Lower lobe of right lung (tissue), 2 donors: ENCODE measurements at places on chromosomes 13 and 19.

DNA sequence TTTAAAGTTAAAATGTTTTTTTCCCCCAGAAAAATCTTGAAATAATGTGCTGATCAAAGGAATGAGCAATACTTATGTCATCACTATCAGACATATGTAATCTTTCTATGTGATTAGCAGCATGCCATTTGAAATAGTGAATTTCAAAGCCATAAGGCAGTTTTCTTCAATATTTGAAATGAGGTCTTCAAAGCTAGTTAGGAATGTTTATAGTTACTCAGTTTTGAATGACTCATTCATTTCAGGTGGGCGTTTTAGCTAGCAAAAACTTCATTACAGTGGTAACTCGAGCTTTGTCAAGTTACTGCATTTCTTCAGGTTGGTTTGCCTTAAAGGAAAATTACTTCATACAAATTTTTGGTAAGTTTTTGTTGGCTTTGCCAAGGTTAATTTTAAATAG lies 102.1 kb downstream of the ATP8A2 start:
- DNase-seq, result no peak

DNA sequence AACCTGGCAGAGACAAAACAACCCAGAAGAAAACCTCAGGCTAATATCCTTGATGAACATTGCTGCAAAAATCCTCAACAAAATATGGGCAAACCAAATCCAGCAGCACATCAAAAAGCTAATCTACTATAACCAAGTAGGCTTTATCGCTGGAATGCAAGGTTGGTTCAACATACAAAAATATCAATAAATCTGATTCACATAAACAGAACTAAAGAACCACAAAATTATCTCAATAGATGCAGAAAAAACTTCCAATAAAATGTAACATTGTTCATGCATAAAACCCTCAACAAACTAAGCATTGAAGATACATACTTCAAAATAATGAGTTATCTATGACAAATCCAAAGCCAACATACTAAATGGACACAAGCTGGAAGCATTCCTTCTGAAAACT lies 8.8 kb downstream of the ZNF724 start:
- DNase-seq, result no peak

GRCh38 chr19:46349311-46349993 lies 2.6 kb downstream of the PPP5C start:
- peak; percentile 48 for DNase-seq

DNA sequence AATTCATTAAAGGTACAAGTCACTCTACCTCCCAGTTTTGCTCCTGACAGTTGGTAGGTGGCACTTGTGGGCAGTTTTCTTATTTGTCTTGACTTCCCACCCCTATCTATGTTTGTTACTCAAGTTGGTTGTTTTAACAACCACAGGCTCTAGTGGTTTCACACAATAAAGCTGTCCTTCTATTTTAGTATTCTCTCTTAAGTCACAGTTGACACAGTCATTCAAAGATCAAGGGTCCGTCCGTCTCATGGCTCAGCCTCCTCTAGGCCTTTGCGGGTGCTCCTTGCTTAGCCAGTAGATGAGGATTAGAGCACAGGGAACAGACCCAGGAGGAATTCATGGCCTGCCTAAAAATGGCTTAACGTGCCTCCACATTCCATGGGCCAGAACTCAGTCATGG lies 573.7 kb downstream of the IRS2 start:
- DNase-seq, result no peak

DNA sequence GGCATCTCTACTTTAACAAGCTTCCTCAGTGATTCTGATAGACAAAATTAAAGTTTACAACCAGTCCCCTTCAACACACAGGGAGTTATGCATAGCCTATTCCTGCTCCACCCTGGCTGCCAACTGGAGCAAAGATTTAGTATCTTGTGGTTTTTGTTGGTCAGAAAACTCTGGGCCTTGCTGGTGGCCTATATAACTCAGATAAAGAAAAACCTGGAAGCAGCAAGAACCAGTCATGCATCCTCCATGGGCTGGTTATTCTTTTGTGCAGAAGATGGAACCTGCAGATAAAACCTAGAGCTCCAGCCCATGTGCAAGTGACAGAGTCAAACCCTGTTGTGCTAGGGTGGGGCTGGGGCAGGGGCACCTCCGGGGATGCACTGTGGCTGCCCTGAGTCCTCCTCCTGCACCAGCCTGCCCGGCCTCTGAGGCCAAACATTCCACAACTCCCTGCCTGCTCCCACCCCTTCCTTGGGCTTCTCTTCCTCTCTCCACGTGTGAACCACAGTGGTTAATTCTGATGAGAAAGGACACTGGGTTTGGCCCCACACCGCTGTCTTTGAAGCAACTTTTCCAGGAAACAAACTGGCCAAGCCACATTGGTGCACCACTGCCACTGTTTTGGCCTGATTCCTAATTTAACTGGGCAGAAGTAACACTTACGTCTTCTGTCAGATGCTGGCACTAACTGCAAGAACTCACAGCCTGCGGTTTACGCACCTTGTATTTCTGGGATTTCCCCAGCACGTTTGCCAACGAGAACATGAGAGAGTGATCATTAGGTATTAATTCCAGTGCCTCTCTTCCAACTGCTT lies 23.3 kb upstream of the GGACT start:
- DNase-seq, result no peak

DNA sequence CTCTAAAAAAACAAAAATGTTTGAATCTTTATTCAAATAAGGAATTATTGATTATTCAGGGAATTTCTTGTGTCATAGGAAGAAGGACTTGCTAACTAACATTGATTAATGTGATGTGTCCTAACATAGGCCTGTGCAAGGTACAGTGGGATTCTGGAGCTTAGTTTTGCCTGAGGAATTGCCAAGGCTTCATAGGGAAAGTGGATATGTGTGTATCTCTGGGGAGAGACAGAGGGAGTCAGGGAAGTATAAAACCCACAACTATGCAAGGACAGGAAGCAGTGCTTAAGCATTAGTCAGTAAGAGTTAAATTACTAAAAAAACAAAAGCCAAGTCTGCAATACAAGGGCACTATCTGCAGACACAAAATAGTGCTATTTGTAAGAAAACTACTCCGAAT lies 59.6 kb downstream of the WDFY2 start:
- DNase-seq, result no peak
